ENCODE measurements at places on chromosomes 1 and 21.

DNA sequence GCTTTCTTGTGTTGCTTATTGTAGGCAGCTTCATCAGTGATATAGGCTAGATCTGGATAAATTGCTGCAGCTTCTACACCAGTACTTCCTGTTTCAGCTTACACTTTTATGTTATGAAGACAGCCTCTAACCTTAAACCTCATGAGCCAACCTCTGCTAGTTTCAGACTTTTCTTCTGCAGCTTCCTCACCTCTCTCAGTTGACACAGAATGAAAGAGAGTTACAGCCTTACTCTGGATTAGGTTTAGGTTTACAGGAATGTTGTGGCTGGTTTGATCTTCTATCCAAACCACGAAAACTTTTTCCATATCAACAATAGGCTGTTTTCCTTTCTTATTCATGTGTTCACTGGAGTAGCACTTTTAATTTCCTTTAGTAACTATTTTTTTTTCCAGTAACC is 76.9 kb upstream of the RNPC3 start:
- no peak for DNase-seq

- peak; percentile 98 for DNase-seq
Observed at GRCh38 chr1:6414443-6414844, 5.3 kb downstream of the HES2 start.

DNA sequence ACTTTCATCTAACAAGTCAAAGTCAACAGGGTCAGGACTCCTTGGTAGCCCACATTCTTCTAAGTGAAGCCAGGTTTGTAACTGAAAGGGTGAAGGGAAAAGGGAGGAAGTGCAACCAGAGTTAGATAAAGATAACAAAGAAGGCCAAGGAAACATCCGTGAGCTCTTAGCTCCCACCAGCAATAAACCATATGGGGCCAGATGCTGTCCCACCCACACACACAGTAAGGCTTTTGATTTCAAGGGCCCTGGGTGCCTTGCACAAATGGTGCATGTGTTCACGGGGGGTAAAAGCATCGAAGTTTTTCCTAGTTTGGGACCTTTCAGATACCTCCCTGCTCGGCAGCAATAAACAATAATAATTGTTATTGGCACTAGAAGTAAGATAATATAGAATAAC is 5.1 kb upstream of the TIAM1 start:
- no peak for DNase-seq

DNA sequence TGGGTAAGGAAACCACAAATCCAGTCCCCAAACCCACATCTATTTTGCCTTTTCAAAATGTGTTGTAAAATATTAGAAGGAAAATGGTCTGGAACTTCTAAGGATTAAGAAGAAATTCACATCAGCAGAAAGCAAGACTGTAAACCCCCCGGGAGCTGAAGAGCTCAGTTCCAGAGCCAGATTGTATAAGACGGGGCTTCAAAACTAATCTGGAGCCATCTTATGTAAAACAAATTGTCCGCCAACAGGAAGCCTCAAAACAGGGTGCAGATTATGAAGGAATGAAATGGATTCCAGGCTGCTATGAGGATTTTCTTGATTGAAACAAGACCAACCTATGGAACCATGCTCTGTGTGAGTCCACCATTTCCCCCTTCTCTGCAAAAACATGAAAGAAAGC is 25.1 kb upstream of the HUNK start:
- DNase-seq = no peak

- DNase-seq = no peak
Observed at GRCh38 chr1:230149751-230150584, 82.9 kb downstream of the GALNT2 start.

GRCh38 chr1:153470707-153471106 is 10.3 kb upstream of the S100A7 start:
- no peak for DNase-seq

- DNase-seq = no peak
Observed at GRCh38 chr1:26122988-26123973, 11.7 kb downstream of the PDIK1L start.

GRCh38 chr1:19619697-19620384 is 24.3 kb upstream of the NBL1 start:
- DNase-seq = no peak

DNA sequence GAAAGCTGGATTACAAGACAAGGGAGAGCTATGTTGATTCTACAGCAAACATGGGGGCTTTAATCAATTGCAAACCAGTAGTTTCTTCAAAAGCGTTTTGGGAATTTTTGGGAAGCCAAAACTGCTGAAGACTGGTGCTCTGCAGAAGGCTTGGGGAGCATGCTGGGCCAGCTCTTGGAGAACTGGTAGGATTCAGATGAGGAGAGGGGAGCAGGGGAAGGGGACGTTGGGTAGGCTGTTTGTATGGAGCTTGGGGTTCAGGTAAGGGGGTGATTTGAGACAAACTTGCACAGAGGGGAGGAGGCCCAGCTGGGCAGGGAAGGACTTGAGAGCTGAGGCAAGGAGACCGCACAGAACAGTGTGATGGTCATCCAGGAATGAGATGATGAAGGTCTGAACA is 2.6 kb upstream of the MYOG start:
- no peak for DNase-seq

DNA sequence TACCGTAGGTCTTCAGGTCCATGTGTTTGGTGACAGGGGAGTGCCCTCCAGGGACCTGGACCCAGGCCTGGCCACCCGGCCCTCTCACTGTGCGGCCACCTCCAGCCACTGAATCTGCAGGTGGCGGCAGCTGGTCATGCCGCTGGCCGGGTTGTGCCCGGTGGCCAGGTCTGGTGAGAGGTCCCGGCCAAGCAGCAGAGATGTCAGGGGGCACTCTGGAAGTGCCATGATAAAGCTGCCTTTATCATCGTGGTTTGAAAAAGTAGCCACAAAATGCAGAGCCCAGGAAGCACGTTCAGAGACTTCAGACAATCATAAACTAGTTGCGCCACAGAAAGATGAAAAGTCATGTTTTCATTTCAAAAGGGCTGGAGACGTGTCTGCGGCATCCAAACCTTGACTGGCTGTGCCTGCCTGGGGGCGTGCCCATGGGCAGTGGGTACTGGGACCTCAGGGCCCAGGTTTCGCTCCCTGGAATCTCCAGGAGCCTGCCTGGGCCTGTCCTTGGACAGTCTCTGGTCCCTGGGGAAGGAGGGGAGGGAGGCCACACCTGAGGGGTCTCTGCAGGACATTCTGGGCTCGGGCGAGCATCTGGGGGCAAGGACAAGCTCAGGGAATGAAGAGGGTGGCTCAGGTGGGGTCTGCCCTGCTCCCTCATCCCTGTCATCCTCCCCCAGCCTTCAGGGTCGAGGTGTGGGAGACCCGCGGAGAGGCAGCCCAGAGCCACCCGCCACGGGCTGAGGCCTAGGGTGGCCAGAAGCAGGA is 44.9 kb downstream of the COL18A1 start:
- no peak for DNase-seq

- DNase-seq = no peak
Observed at GRCh38 chr1:171740987-171741871, 636 bp downstream of the VAMP4 start.

DNA sequence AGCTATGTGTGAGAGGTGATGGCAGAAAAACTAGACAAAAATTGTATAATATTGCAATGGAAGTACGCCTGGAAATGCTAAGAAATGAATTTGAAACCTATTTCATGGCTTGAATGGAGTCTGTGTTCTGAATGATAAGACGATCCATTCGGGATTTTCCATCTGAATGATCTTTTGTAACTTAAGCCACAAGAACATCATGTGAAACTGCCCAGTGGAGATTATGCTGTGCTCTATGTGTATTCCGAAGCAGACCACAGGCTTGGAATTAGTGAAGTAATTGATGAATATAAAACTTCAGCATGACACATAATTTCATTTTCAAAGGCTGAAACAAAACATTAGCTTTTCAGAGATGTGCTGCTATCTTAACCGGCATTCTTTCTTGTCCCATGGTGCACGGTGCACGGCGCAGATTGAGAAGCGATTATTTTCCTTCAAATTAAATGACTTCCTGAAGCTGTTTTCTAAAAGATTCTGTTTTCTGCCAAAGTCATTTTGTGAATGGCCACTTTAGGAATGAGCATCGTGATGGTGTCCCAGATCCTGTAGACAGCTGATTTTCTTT is 652.9 kb downstream of the PLA2G4A start:
- DNase-seq = no peak

GRCh38 chr1:235296729-235297128 is 31.2 kb downstream of the ARID4B start:
- no peak for DNase-seq

GRCh38 chr1:1230656-1231399 is 973 bp downstream of the SDF4 start:
- DNase-seq = peak; percentile 14

DNA sequence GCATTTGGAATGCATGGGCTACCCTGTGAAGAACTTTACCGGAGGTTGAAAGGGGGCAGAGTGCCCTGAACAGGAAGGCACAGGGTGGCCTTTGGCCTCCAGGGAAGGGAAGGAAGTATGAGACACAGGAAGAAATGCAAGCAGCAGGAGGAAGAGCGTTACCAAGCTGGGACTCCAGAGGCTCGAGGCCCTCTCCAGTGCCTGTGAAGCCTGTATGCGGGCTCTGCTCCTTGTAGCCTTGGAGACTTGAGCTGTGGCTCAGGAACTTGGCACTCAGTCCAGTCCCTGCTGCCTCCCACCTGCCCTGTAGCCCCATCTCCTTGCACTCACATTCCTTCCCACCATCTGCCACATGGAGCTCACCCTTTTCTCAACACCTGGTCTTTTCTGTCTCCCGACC is 33.5 kb upstream of the RNF19B start:
- no peak for DNase-seq

GRCh38 chr21:15037900-15038293 is 26.9 kb downstream of the NRIP1 start:
- no peak for DNase-seq

DNA sequence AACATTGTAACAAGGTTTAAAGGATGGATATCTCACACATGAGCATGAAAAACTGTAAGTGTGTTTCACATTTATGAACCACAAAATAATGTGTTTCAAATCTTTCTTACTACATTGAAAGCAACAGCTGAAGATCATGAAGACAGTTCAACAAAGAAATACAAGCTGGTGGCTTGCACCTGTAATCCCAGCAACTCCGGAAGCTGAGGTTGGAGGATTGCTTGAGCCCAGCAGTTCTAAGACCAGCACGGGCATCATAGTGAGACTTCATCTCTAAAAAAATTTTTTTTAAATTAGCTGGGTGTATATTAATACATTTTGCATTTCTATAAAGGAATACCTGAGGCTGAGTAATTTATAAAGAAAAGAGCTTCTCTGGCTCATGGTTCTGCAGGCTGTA is 27.1 kb upstream of the C1orf198 start:
- DNase-seq = no peak

GRCh38 chr1:58784758-58785441 is 1.1 kb upstream of the JUN start:
- DNase-seq = peak; percentile 74

GRCh38 chr21:25360593-25360992 is 246.7 kb downstream of the MRPL39 start:
- DNase-seq = no peak

DNA sequence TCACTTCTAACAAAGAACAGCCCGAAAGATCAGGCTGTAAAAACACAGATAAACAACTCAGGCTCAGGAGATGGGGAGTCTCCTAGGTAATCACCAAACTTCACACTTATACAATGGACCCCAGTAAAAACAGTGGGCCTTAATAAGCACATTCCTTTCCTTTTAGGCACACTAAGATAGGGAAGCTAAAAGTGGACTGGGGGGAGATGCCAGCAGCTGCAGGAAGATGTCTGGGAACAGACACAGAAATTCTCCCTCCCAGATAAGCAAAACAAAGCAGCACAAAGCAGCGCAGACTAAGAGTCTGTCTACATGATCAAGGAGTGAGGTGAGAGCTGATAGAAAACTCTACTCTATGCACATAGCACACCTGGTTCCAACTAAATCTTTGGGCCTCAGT is 29.0 kb upstream of the CTBS start:
- DNase-seq = no peak

- no peak for DNase-seq
Observed at GRCh38 chr1:7333620-7334019, 437.5 kb upstream of the VAMP3 start.

DNA sequence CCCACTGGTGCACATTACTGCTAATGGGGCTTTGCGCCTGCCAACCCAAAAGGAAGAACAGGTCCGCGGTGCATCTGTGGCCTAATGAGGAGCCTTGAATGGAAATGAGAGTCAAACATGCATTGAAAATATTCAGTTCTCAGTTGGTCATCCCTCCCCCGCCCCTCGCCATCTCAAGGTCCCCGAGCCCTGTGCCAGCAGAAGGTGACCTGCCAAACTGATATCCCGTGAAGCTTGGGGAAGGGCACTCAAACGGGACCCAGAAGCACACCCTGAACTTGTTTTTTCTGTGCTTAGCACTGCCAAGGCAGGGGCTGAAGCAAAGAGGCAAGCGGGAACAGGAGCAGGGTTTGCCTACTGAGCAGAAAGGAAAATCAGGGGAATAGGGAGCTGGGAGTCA is 67.9 kb upstream of the ZNF648 start:
- DNase-seq = no peak

GRCh38 chr1:165512816-165513215 is 31.0 kb upstream of the LRRC52 start:
- no peak for DNase-seq

- no peak for DNase-seq
Observed at GRCh38 chr1:40856656-40857302, 5.4 kb downstream of the CITED4 start.

GRCh38 chr1:17437580-17438317 is 1.7 kb downstream of the RCC2 start:
- DNase-seq = no peak

DNA sequence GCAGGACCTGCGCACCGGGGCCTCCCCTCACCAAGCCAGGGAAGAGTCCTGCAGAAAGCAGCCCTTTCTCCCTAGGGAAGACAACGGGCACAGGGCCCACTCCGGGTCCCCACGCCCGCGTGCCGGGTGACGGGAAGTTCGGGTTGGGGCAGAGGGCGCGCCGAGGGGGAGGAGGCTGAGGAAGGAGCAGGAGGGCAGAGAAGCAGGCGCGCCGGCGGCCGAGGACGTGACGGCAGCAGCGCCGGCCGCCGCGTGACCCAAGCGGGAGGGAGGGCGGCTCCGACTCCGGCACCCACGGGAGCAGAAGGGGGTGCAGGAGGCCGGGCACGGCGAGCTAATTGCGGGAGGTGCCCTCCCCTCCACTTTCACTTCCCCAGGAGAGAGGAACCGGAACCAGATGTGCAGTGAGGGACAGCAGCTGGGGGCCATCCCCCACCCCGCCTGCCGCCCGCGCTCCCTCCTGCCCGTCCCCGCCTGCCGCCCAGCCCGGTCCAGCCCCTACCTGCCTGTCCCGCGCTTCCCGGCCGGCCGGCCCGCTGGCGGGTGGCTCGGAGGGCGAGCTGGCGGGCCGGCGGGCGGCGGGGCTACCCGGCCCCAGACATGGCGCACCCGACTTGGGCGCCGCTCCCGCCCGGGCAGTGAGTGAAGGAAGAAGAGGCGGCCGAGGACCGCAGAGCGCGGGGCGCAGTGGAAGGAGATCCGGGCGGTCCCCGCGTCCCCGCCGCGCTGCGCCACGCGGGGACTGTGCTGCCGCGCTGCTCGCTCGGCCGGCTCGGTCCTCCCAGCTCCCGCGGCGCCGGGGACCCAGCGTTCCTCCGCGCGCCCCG is 510 bp downstream of the DENND4B start:
- no peak for DNase-seq
